CD4-positive, alpha-beta T cell treated with Interleukin-2 at 100 ng/mL for 4 hours (primary cell): ENCODE measurements at places on chromosomes 2 and 18.

DNA sequence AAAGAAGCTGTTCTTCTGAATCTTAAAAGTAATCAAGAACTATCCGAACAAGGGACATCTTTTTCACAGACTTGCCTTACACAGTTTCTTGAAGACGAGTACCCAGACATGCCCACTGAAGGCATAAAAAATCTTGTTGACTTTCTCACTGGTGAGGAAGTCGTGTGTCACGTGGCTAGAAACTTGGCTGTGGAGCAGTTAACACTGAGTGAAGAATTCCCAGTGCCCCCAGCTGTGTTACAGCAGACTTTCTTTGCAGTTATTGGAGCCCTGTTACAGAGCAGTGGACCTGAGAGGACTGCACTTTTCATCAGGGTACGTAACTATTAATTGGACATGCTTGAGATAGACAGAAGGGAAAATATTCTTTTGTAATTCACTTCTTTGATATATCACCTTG is 2.4 kb downstream of the MRPL44 start:
- no peak for DNase-seq

- no peak for DNase-seq
Observed at GRCh38 chr2:26675651-26676255, 16.8 kb upstream of the KCNK3 start.

GRCh38 chr2:64325852-64326577 is 127.9 kb upstream of the LGALSL start:
- peak; percentile 86 for DNase-seq

DNA sequence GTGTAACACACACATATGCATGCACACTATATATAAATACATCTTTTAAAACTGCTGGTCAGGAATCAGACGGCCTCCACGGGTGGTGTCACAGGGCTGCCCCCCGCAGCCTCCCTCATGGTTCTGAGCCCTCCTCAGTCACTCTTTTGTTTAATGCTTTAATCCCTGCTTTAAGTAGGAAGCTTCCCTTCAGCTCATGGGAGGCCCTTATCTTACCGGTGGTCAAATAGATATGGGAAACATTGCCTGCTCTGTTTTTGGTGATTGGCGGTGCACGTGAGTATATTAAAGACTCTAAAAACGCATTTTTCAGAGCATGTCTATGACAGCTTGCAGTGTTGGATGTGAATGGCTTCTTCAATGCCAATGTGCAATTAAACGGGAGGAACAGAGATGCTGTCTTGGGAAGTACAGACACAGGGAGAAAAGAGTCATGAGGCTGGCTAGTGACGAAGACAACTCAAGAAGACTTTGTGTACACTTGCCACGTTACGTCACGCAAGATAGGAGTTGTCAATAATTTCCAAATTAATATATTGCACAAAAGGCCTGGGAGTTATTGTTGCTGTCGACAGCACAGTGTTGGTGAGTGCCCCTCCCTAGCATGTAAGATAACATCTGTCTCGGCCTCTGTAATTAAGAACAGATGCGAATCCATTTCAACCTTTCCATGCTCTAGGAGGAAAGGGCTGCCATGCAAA is 23.3 kb downstream of the GNLY start:
- no peak for DNase-seq

DNA sequence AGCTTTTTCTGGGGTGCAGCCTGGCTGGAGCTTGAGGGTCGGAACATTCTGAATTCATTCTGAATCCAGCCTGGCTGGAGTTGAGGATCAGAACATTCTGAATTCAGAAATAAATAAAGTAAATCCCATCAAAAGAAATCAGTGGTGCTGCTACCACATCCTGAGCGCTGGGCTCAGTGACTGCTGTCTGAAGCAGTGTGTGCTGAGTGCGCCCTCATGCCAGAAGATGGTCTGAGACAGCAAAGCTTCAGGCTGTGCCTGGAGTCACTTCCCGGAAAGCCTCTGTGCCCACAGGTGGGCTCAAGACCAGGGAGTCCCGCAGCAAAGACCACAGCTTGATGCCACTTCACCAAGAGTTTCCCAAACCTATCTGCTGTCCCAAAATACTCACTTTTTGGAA is 187.9 kb downstream of the VAPA start:
- no peak for DNase-seq

DNA sequence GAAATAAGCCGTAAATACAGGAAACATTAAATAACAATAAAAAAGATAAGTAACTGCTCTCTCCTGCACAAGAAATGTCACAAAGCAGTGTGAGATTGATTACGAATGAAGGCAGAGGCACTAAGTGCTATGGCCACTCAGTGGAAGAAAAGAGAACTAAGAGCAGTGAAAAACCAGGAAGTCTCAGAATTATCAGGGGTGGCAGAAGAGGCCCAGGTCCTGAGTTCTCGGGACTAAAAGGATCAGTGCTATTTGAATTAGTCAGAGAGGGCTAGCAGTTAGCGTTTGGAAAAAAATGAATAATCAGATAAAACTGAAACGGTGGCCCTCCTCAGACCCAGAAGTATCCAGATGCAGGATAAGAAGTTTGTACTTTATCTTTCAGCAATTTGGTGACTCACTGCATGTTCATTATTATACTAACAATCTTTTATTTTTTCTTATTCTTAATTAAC is 367.1 kb downstream of the ZEB2 start:
- no peak for DNase-seq

- DNase-seq: no peak
Observed at GRCh38 chr2:101360232-101360631, 27.1 kb downstream of the CREG2 start.

- DNase-seq: no peak
Observed at GRCh38 chr2:189608795-189609422, 28.3 kb upstream of the SLC40A1 start.

- DNase-seq: no peak
Observed at GRCh38 chr2:19611491-19612332, 253.3 kb upstream of the OSR1 start.
